ENCODE measurements at places on chromosomes 4 and X.

- no peak for DNase-seq
Measured at GRCh38 chr4:581753-582361, 5.8 kb upstream of the TMEM271 start.

DNA sequence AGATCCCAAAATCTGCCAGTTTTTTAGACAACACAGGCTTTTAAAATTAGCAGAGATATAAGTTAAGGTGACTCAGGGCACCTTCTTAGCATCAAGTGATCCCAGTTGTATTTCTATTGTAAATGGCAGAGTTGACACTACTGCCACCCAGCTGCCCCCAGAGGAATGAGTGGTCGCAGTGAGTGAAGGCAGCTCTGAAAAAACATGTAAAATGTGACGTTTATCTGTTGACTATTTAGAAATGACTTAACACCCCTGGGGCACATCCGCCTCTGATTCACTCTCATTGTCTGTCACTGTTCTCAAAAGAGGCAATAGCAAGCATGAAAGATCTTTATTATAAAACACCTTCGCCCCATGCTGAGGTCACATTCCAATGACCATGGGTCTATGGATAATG lies 592.4 kb downstream of the ACTRT1 start:
- DNase-seq = no peak

DNA sequence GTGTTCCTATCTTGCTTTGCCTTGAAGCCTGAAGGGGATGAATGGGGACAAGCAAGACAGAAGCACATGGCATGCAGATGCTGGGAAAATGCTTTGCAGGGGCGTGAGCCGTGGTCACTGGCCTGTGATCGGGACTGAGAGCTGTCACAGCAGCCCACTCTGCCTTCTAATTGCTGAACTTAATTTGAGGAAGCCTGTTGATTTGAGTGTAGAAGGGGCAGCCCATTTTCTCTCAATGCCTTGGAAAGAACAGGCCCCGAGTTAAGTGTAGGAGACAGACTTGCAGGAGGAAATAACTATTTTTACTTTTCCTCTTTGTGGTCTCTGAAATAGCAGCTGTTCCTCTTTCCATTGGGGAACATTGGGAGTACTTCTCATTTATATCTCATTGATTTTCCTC lies 26.1 kb upstream of the TBC1D1 start:
- no peak for DNase-seq

GRCh38 chr4:27022963-27023362 lies 162.3 kb downstream of the STIM2 start:
- no peak for DNase-seq

- no peak for DNase-seq
Measured at GRCh38 chrX:143754183-143754582, 33.6 kb upstream of the SPANXN2 start.

- no peak for DNase-seq
Measured at GRCh38 chr4:45345558-45345957, 619.2 kb upstream of the GNPDA2 start.

- no peak for DNase-seq
Measured at GRCh38 chr4:32631831-32632230, 1911.7 kb downstream of the PCDH7 start.

DNA sequence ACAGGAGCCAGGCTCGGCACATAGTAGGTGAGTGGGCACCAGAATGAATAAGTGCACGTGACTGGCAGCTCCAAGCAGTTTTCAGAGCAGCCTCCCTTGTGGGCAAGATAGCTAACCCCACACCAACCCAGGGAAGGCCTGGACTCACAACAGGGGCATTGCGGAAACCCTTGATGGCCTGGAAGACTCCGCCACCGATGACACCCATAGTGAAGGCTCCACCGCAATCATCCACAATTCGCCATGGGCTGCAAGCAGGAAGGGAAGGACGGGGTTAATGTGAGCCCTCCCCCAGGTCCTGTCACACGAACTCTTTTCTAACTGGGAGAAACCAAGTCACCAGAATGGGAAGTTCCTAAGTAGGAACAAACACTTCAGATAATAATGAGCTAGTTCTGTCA lies 957 bp downstream of the TIMM17B start:
- DNase-seq = no peak
